ENCODE measurements at places on chromosomes 5 and 9. TPM values are rescaled to one million over a fixed set of nuclear protein-coding genes. Genes with fewer than 3 reads are reported as not detected.

DNA sequence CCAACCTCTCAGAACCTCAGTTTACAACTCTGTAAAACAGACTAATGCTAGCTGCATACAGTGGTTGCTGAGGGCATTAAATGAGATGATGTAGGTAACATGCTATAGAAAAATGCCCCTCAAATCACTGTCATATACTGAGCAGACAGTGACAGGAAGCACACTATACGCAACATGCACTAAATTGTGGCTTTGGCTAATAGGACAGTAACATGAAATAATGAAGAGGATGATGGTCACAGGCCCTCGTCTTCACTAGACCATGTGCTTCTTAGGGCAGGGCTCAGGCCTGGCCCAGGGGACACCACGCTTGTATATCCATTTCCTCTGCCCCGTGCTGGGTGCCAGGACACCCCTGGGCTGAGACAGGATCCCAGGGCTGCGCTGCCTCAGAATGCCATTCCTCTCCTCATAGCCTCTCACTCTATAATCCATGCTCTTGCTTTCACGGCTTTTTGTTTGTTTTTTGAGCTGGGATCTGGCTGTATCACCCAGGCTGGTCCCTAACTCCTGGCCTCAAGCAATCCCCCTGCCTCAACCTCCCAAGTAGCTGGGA is 18.9 kb downstream of the CSF1R start:
- DNase-seq = no peak
- H3K4me1 ChIP-seq = peaks cover 34% of the 10 kb centered on the region
- H3K4me3 ChIP-seq = no peak overlapping the region
- H3K27me3 ChIP-seq = no peaks in the 10 kb centered on the region
- peak overlapping the region; percentile 62 for H3K27ac ChIP-seq

DNA sequence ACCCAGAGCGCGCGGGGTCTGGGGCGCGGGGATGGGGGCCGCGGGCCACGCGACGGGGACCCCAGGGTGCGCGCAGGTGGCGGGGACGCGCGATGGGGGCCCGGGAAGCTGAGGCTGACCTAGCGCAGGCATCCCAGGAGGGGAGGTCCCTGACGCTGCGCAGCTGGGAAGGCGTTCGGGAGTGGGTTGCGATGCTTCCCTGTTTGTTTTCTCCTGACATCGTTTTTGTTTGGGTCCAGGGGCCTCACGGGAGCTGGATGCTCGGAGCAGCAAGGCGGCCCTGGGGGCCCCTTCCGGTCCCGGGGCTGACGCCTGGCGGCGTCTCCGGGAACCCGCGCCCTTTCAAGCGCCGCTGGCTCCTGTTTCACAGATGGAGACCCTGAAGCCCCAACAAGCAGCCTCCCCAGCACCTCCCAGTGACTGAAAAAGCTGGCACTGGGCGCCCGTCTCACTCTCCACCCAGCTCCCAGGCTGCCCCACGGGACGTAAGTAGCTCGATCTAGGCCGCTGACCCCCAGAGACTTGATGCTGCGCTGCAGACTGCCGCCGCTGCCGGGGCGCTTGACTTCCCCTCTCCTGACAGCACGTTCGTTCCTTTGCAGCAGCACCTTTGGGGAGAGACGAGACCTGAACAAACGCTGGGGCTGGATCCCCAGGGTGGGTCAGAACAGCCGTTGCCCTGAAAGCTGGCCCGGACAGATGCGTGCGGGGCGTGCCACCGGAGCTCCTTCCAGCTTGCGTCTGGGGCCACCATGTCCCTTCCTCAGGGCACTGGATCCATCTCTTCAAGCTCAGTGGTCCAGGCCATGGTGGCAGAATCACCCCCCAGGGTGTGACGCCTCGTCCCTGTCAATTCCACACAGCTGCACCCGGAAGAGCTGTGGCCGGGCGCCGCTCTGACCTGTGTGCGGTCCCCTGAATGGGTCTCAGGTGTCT is 593 bp downstream of the BRD3OS start:
- H3K36me3 ChIP-seq = no peaks in the 10 kb centered on the region
- peak overlapping the region; percentile 50 for H3K27ac ChIP-seq
- no peaks in the 10 kb centered on the region for H3K27me3 ChIP-seq
- peak overlapping the region; percentile 80 for H3K4me3 ChIP-seq
- H3K4me1 ChIP-seq = no peaks in the 10 kb centered on the region

Gene TAF11L10
- not detected for total RNA-seq

Gene PRUNE2
- 6.8 TPM for total RNA-seq

GRCh38 chr5:103514371-103514770 is 48.2 kb downstream of the NUDT12 start:
- no peaks in the 10 kb centered on the region for H3K36me3 ChIP-seq
- H3K27me3 ChIP-seq = no peaks in the 10 kb centered on the region
- no peak for DNase-seq
- H3K4me3 ChIP-seq = no peak overlapping the region
- no peak overlapping the region for H3K27ac ChIP-seq
- peaks cover 15% of the 10 kb centered on the region for H3K4me1 ChIP-seq

Gene NCS1
- 33.0 TPM for total RNA-seq

All from GM23248 (cell line).